ENCODE measurements at places on chromosomes 3 and 15. TPM values are rescaled to one million over a fixed set of nuclear protein-coding genes. Genes with fewer than 3 reads are reported as not detected.

The TUSC7 gene
- total RNA-seq = not detected

The ADGRG7 gene
- not detected for total RNA-seq

The CYP1A1 gene
- 0.46 TPM for total RNA-seq

The CLDN18 gene
- 673 TPM for total RNA-seq

The FOXL2 gene
- total RNA-seq = not detected

The ILDR1 gene
- 5.8 TPM for total RNA-seq

DNA sequence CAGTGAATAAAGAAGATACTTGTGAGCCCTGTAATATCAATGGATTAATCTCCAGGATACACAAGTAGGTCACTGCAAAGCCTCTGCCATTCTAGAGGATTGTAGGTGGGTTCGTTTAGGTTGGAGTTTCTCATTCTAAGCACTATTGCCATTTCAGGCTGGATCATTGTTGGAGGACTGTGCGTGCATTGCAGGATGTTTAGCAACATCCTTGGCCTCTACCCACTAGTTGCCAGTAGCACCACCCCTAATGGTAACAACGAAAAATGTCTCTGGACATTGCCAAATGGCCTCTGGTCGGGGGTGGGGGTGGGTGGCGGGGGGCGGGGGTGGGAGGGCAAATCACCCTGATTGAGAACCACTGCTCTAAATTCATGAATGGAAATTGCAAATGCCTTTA is 4.9 kb upstream of the IFT57 start:
- no peaks in the 10 kb centered on the region for H3K27me3 ChIP-seq
- no peak overlapping the region for H3K27ac ChIP-seq
- no peak for DNase-seq

DNA sequence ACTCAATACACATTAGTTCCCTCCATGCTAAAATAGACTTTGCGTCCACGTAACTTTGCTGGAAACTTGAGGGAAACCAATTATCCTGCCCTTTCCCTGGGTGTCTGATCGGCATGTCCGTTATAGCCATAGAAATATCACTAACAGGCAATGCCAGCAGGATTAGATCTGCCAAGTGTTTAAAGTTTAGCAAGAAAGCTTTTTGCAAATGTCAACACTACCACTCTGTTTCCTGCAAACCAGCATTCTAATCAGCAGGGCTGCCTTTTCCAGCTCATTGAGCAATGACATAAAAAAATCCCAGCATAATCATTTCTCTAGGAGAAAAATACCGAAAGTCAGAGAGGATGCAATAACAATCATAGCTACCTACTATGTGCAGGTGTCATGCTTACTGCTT is 60.9 kb downstream of the NOX5 start:
- no peaks in the 10 kb centered on the region for H3K27me3 ChIP-seq
- no peak overlapping the region for H3K4me3 ChIP-seq
- peaks cover 30% of the 10 kb centered on the region for H3K4me1 ChIP-seq
- peak overlapping the region; percentile 82 for H3K27ac ChIP-seq
- no peaks in the 10 kb centered on the region for H3K36me3 ChIP-seq

GRCh38 chr3:54188176-54188791 is 65.9 kb downstream of the CACNA2D3 start:
- DNase-seq = no peak
- no peak overlapping the region for H3K27ac ChIP-seq
- H3K27me3 ChIP-seq = no peaks in the 10 kb centered on the region

DNA sequence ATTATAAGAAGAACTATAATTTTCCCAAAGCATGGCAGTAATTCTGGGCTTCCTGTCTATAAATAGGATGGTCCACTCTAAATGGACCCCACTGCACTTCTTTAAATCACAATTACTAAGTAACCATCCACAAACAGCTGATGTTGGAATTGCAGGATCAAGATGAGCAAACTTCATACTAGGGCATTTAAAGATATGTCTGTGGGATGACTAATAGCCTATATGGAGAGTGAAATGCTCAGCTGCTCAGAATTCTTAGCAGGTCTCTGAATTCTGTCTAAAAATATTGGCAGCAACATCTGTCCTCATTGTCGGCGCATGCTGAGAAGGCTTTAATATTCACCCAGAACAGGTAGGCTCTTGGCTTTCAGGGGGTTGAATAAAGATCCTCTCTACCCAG is 140.4 kb downstream of the SATB1 start:
- no peaks in the 10 kb centered on the region for H3K36me3 ChIP-seq
- H3K27me3 ChIP-seq = no peaks in the 10 kb centered on the region
- no peak overlapping the region for H3K4me3 ChIP-seq
- no peak overlapping the region for H3K27ac ChIP-seq

DNA sequence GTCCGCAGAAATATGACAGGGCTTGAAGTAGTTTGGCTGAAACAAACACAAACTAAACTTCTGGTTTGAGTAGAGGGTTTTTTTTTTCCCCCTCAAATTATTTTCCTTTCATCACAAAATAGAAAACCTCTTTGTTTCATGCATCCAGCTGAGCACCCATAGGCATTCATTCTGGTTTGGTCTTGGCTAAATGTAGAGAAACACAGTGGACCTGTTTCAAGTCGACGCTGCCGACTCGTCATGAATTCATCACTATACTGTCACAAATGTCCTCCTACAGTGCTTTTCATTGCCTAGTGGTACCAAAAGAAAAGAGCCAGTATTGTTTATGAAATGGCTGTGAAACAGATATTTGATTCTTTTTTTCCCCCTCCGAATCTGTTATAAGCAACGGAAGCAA is 52.4 kb upstream of the GYG1 start:
- H3K27ac ChIP-seq = no peak overlapping the region
- DNase-seq = no peak
- H3K4me3 ChIP-seq = no peak overlapping the region
- H3K4me1 ChIP-seq = no peaks in the 10 kb centered on the region

DNA sequence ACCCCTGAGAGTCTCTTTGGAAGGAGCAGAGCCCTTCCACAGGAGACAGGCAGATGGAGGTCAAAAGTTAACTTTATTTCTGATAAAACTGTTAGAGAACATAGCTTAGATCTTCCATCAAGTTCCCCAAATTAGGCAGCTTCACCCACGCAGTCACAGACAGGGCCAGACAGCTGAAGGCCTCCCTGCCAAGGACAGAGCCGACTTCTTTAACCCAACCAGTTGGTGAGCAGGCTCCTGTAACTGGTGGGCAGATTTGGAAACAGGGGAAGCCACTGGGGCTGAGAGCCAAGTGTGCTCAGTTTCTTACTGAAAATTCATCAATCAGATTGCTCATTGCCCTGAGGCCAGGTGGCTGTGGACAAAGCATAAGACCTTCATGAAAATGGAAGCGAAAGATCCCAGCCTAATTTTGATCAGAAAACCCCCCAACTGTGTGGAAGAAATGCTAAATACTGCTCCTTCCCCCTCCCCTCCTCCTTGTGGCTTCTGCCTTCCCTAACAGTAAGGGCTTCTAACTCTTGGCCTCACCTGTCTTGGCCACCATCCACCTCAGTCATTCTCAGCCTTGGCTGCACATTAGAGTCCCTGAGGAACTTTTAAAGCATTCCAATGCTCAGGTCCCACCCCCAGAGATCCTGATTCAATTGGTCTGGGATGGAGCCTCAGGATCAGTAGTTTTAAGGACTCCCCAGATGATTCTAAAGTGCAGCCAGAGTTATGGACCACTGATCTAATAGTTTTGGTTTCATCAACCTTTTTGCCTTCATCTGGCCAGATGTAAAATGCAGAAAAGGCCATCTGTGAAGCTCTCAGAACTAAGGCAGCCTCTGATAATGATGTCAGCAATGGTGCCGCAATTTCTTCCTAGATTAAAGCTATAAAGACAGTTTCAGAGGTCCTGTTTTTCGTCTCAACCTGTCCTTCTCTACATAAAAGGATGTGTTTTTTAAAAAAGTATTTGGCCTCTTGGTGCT is 11.5 kb downstream of the CLRN1 start:
- no peak overlapping the region for H3K27ac ChIP-seq
- H3K36me3 ChIP-seq = no peaks in the 10 kb centered on the region
- no peaks in the 10 kb centered on the region for H3K4me1 ChIP-seq
- no peaks in the 10 kb centered on the region for H3K27me3 ChIP-seq
- no peak for DNase-seq

- no peak for DNase-seq
- H3K4me3 ChIP-seq = no peak overlapping the region
- H3K27me3 ChIP-seq = no peaks in the 10 kb centered on the region
Measured at GRCh38 chr3:165532851-165533250, 304.4 kb downstream of the BCHE start.

DNA sequence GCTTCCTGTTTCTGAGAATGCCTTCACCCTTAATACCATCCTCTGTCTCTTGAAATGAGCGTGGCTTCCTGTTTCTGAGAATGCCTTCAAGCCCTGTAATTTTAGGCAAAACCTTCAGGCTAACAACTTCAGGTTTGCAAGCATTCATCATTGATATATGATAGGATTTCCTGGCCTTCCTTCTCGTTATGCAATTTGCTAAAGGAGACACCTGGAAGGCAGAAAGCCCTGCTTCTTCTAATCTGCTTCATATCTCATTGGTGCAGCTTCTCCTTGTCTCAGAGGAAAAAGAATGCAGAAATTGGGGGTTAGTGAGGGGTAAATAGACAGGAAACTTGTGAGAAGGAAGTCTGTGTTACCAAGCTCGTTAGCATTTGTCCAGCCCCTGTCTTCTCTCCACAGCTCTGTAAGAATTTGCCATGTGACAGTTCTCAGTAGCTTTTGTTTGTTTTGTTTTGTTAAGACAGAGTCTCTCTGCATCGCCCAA is 7.3 kb downstream of the ARL6IP5 start:
- peak overlapping the region; percentile 80 for H3K27ac ChIP-seq
- DNase-seq = no peak

DNA sequence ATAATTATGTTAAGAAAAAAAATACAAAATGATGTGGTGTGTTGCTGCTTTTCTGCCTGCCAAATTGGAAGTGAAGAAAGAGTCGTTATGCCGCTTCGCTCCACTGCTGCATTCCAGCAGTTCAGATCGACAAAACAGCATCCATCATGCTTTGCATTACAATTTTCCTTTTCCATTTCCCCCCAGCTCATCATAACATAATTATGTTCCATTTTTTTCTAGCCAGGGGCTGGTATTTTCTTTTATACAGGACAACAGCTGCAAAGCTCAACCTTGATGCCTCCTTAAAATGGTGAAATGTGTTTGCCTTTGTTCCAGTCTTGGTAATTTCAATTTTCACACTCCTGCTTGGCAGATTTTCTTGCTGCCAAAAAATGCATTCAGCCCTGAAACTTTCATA is 44.9 kb upstream of the KBTBD12 start:
- no peak overlapping the region for H3K27ac ChIP-seq
- H3K27me3 ChIP-seq = no peaks in the 10 kb centered on the region
- no peak overlapping the region for H3K4me3 ChIP-seq
- DNase-seq = no peak
- H3K36me3 ChIP-seq = no peaks in the 10 kb centered on the region
- no peaks in the 10 kb centered on the region for H3K4me1 ChIP-seq

DNA sequence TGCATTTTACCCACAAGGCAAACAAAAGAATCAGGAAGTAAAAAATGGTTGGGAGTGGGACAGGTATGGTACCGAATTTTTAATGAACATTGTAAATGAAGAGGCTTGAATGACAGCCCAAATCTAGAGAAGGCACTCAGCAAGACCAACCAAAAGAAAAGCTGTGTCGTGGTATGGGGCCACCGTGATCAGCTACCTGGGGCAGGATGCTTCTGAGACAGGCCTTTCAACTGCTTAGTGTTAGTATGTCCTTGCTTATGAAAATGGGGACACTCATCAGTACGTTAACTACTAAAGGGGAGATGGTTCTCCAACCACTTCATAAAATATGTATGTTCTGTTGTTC is 228.7 kb upstream of the ST8SIA2 start:
- no peaks in the 10 kb centered on the region for H3K4me1 ChIP-seq
- no peak for DNase-seq
- H3K27ac ChIP-seq = no peak overlapping the region
- no peak overlapping the region for H3K4me3 ChIP-seq

DNA sequence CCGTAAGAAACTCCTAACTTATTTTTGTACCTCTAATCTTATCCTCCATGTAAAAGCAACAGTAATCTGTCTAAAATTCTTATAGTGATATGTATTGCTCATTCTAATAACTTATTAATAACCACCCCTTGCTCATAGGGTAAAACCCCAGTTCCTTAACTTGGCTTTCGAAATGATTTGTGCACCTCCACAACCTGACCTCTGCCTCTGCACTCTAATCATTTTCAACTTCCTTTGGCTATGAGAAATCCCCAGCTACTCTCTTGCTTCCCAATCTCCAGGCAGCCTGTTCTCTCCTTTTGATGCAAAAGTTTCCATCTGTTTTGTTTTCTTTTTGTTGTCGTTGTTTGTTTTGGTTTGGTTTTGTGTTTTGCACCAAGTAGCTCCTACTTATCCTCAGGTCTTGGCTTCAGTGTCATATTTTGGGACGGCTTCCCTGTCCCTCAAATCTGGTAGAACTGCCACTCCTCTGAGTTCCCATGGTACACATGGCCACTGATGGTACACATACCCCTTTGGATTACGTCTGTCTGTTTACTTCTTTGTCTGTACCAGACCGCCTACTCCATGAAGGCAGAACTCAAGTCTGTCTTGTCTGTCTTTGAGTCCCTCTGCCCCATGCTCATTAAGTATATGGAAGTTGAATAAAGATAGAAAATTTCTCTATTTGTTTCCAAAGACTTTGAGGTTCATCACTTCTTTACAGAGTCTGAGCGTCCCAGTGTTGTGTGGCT is 105.6 kb upstream of the TGFBR2 start:
- no peaks in the 10 kb centered on the region for H3K27me3 ChIP-seq
- no peak overlapping the region for H3K27ac ChIP-seq
- no peaks in the 10 kb centered on the region for H3K4me1 ChIP-seq
- H3K4me3 ChIP-seq = no peak overlapping the region
- no peak for DNase-seq

DNA sequence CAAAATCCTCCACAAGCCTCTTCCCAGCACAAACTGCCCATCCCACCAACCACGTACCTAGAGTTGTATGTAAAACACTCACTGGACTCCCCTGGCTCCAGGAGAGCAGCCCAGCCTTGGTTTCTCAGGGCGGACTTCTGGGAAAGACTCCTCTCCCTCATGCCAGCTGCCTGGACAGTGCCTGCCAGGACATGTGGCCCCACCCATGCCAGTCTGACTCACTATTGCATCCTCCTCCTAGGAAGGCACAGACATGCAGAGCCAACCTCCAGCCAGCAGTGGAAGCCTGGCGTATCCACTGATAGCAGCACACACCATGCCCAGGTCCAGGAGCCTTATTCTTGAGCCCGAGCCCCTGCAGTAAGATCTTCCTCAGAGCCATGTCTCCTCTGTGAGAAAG is 8.6 kb downstream of the PKM start:
- H3K4me1 ChIP-seq = peaks cover 30% of the 10 kb centered on the region
- H3K27me3 ChIP-seq = no peaks in the 10 kb centered on the region
- H3K4me3 ChIP-seq = no peak overlapping the region
- no peak for DNase-seq

Data from upper lobe of left lung (tissue), 6 donors.